Psoas muscle (tissue), 8 donors: ENCODE measurements at places on chromosomes 16 and 17. TPM values are rescaled to one million over a fixed set of nuclear protein-coding genes. Genes with fewer than 3 reads are reported as not detected.

Gene IQCK
- 9.9 TPM for total RNA-seq

Gene PHOSPHO1
- total RNA-seq = 1.2 TPM

Gene KRT9
- total RNA-seq = not detected

Gene IL32
- total RNA-seq = 103 TPM

Gene DNAH9
- not detected for total RNA-seq

Gene TPSG1
- total RNA-seq = not detected

Gene ARL5C
- total RNA-seq = 1.0 TPM

Gene EPX
- not detected for total RNA-seq

Gene SUMO2
- total RNA-seq = 190 TPM

Gene CES2
- total RNA-seq = 92.8 TPM

Gene ZPBP2
- total RNA-seq = not detected

Gene TEKT3
- total RNA-seq = not detected

Gene RHBDL3
- 0.12 TPM for total RNA-seq

Gene RHBDL1
- 0.17 TPM for total RNA-seq

Gene CYGB
- 12.8 TPM for total RNA-seq

Gene C16orf54
- 0.24 TPM for total RNA-seq

Gene TM4SF5
- not detected for total RNA-seq

Gene PRRT2
- 1.8 TPM for total RNA-seq

Gene COG4
- total RNA-seq = 41.7 TPM

Gene NAGS
- total RNA-seq = not detected

Gene NPW
- total RNA-seq = not detected

Gene C16orf96
- not detected for total RNA-seq

Gene NUFIP2
- total RNA-seq = 31.1 TPM

Gene MMP15
- 6.5 TPM for total RNA-seq

Gene ORC6
- 0.27 TPM for total RNA-seq

Gene KRT15
- not detected for total RNA-seq

Gene DLX3
- not detected for total RNA-seq

Gene MYH3
- total RNA-seq = 5.8 TPM

Gene TEX14
- 0.14 TPM for total RNA-seq

Gene WNT9B
- total RNA-seq = 0.19 TPM

Gene HS3ST3B1
- total RNA-seq = 0.64 TPM
